ENCODE measurements at places on chromosomes 13 and 19.

- peak; percentile 93 for DNase-seq
Observed at GRCh38 chr19:45645631-45646344, 6.6 kb upstream of the EML2 start.

DNA sequence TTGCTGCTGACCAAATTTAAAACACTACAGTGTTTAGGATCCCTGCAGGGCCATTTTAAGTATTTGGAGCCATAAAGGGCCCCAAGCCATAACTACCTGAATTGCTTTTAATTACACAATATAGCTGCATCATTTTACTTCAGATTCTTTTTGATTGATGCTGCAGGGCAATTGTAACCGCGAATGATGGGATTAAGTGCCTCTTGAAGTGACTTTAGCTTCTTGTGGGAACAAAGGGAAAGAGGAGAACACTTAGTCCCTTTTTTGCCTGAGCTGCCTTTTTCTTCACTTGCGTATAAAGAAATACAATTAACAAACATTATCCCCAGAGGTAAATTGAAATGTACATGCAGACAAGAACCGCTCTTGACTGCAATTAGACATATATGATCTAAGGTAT, 228.5 kb downstream of the ZIC5 start:
- DNase-seq: no peak

- DNase-seq: peak; percentile 95
Observed at GRCh38 chr19:2578901-2579677, 103.2 kb downstream of the GADD45B start.

GRCh38 chr19:7187605-7188339, 106.4 kb downstream of the INSR start:
- no peak for DNase-seq

DNA sequence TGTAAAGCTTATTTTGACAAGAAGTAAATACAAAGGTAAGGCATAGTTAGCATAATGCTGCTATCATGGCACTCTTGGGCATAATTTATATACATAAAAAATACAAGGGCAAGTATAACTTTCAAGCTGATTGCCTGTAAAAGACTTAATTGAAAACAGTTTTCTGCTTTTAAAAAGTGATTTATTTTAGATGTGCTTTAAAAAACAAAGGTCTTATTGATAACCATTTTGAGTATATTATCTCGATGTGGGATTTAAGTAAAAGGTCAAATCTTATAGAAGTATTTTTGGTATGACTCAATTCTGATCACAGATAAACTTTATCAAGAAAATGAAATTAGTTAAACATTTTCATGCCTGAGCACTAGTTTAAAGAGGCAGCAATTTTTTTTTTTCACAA, 175.8 kb downstream of the KCNRG start:
- DNase-seq: no peak

DNA sequence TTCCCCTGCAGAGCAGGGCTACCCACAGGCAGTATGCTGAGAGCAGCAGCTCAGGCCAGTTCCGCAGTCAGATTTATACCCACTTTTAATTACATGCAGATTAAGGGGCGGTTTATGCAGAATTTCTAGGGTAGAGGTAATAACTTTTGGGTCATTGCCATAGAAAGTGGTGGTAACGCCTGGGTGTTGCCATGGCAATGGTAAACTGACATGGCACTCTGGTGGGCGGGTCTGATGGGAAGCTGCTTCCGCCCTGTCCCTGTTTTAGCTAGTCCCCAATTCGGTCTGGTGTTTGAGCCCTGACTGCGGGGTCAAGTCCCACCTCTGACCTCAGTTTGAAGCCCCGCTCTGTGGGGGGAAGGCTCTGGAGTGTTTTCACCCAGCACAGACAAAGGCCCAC, 141.1 kb upstream of the VSTM2B start:
- no peak for DNase-seq

DNA sequence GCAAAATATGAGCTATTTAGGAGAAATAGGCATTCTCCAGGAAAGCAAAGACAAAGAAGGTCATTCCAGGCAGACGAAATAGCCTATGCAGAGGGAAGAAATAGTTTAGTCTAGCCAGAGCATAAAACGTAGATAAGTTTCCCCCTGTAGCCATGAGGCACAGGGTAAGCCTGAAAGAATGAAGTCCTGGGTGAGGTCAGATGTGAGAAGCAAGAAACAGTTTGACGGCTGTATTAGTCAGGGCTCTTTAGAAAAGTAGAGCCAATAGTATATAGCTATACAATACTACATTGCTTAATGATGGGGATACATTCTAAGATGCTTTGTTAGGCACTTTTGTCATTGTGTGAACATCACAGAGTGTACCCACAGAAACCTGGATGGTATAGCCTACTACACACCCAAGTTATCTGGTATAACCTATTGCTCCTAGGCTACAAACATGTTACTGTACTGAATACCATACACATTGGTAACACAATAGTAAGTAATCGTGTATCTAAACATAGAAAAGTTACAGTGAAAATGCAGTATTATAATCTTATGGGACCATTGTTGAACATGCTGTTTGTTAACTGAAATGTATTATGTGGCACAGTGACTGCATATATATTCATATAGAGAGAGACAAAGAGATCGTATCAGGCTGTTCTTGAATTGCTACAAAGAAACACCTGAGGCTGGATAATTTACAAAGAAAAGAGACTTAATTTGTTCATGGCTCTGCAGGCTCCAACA, 59.3 kb upstream of the WDFY2 start:
- DNase-seq: peak; percentile 48

GRCh38 chr19:39778763-39779162, at the start of gene LEUTX:
TSS of gene LEUTX (plus strand) at chr19:39778854. CDS start at chr19:39778921, 67 bp downstream.
- DNase-seq: no peak

GRCh38 chr13:78460176-78460575, 143.2 kb downstream of the POU4F1 start:
- no peak for DNase-seq

- no peak for DNase-seq
Observed at GRCh38 chr19:41206926-41207750, 11.9 kb upstream of the AXL start.

DNA sequence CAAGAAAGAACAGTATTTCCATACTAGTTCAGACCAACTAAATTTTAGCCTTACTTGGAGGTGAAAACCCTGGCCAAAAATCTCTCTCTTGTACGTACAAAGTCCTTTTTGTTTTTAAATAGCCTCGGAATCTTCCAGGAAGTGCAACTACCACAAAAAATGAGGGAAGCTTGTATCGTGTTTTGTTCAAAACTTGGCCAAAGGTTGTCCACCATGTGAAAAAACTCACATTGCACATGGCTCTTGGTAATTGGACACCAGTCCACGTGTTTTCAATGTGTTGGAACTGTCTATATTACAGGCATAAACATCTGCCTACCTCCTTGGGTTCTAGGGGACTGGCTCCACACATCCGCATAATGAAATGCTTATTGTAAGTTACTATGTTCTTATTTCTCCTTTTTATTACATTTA, 15.2 kb upstream of the STRN4 start:
- peak; percentile 57 for DNase-seq

GRCh38 chr19:54391589-54392061, 23.6 kb upstream of the TTYH1 start:
- no peak for DNase-seq

DNA sequence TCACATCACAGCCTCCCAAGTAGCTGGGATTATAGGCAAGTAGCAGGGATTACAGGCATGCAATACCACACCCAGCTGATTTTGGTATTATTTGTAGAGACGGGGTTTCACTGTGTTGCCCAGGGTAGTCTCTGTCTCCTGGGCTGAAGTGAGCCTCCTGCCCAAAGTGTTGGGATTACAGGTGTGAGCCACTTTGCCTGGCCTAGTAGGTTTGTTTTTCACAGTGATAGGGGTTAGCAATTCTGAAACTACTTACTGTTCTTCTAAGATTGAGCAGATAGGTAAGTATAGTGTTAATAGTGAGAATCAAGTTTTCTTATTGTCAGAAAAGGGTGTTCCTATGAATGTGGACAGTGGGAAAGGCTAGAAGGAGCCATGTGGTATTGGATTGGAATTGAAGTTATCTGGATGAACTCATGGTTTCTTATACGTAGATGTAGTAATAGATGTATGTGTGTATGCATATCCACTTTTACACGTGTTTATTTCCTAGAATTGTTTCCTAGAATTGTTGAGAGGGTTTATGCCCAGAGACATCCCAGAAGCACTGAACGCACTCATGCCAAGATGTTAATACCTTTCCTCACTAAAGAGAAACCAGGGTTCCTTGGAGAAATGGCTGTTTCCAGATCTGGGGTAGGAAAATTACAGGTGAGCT, 49.1 kb downstream of the SAE1 start:
- DNase-seq: no peak

GRCh38 chr19:8155318-8155717, 5.9 kb upstream of the FBN3 start:
- DNase-seq: no peak

GRCh38 chr13:48816700-48817099, 159.0 kb upstream of the FNDC3A start:
- no peak for DNase-seq

DNA sequence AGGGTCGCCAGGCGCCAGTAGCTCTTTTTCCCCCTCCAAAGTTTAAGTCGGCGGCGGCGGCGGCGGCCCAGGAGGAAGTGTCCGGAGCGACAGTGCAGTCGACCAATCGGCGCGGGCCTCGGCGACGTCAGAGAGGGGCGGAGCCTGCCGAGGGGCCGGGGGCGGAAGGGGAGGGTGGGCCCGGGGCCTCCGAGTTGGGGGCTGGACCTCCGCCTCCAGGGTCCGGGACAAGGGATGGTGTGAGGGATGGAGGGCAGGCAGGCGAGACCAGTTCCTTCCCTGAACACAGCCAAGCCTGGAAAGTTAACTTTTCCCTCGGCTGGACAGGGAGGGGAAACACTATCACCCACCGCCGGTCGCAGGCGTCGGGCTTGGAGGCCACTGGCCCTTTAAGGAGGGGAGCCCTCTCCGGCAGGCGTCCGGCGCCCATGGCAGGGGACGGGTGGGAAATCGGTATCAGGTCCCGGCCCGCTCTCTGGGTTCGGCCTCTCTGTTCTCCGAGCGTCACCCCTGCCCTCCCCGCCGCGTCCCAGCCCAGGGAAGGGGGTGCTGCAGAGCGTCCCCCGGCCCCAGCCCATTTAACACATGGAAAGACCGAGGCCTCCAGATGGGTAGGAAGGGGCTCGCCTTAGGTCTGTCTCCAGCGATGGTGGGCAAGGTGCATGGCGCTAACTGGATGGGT, at the start of gene PRKD2:
PRKD2 (minus strand) TSS at position 81 of the 682 bp plus-strand sequence. CDS start 744 bp downstream, outside the sequence.
- DNase-seq: peak; percentile 85

DNA sequence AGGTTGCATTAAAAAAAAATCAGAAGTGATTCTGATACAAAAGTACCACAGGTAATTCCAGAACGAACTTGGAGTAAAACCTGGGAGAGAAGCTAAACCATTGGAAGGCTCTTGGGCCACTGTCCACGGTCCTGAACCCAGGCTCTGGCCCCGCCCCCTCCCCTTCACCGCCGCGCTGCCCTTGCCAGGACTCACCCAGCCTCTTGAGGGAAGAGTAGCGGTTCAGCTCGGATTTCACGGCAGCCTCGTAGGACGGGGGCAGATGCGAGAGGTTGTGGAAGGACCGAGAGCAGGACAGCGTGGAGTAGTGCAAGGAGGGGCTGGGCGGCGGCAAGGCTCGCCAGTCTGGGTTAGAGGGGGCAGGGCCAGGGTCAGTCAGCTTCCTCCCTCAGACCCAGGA, 5.7 kb downstream of the SHISA7 start:
- DNase-seq: peak; percentile 56

GRCh38 chr13:29564373-29564772, 31.1 kb downstream of the SLC7A1 start:
- DNase-seq: no peak

GRCh38 chr13:110365876-110366275, 58.8 kb downstream of the COL4A2 start:
- DNase-seq: no peak

DNA sequence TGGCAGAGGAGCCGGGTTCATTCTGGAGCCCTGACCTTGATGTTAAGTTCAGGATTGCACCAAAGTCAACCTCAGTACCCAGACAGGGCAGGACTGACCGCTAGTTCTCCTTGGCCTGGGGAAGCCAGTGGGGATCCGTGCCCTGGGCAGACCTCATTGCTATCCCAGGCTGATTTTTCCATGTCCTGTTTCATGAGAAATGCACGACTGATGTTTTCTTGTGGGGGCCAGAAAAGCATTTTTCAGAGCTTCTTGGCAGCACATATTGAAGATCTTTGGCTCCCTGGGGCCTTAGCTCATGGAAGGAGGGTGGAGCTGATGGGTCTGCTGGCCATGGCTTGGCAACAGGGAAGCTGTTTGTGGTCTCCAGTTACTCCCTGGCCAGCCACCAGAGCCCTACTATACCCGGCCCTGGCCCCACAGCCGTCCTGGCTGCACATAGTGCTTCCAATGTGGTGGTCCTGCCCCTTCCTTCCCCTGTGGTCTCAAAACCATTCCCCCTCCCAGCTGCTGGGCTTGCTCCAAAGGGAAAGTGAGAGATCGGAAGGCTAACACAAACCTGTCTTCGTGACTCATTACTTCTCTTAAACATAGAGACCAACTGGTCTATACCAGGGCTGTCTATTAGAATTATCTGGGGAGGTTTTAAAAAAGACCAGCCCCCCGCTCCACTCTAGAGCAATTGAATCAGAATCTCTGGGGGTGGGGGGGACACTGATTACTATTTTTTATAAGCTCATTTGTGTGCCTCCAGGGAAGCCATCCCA, 11.2 kb downstream of the IL17D start:
- DNase-seq: peak; percentile 81

- peak; percentile 90 for DNase-seq
Observed at GRCh38 chr13:109336730-109337129, 449.7 kb downstream of the IRS2 start.

- peak; percentile 82 for DNase-seq
Observed at GRCh38 chr13:28716511-28716910, 2.3 kb downstream of the SLC46A3 start.

- no peak for DNase-seq
Observed at GRCh38 chr13:20141238-20142022, 19.4 kb downstream of the GJA3 start.

- DNase-seq: no peak
Observed at GRCh38 chr19:4266253-4267000, 12.6 kb upstream of the SHD start.

GRCh38 chr13:79307866-79308298, 98.2 kb downstream of the RBM26 start:
- no peak for DNase-seq

- DNase-seq: no peak
Observed at GRCh38 chr19:58330458-58330857, 3.7 kb downstream of the ZSCAN22 start.

DNA sequence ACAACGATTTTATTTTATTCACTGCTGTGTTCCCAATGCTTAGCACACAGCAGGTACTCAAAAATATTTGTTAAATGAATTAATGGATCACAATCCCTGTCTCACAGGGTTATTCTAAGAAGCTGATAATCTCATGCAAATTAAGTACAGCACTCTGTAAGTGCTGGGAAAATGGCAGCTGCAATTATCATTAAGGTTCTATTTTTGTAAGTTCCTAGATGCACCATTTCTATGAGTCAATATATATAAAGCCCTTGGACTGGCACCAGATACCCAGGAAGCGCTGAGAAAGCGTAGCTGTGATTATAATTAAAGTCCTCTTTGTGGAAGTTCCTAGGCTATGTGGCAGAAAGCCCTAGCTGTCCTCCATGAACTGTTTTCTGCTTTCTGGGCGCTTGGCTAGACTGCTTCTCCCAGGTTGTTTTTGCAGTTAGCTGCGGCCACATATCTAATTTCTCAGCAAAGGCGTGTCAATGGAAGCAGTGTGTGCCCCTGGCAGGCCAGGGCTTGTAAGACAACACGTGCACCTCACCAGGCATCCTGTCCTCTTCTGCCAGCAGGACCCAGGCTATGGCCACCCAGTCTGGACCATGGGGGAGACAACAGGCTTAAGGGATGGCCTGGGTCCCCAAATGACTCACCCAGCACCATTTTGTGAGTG, 5.2 kb upstream of the SRRM5 start:
- DNase-seq: no peak
